ENCODE measurements at places on chromosomes 2 and 18. TPM values are rescaled to one million over a fixed set of nuclear protein-coding genes. Genes with fewer than 3 reads are reported as not detected.

RMDN2 gene
- 5.8 TPM for total RNA-seq

GRCh38 chr2:203710226-203710625 is 3.8 kb downstream of the CD28 start:
- DNase-seq: no peak

GRCh38 chr2:127194447-127194846 is 25.7 kb downstream of the CYP27C1 start:
- no peak for DNase-seq

FAHD2B gene
- total RNA-seq: 25.5 TPM

EFR3B gene
- total RNA-seq: 8.7 TPM

ATP8B1 gene
- total RNA-seq: 14.9 TPM

DNA sequence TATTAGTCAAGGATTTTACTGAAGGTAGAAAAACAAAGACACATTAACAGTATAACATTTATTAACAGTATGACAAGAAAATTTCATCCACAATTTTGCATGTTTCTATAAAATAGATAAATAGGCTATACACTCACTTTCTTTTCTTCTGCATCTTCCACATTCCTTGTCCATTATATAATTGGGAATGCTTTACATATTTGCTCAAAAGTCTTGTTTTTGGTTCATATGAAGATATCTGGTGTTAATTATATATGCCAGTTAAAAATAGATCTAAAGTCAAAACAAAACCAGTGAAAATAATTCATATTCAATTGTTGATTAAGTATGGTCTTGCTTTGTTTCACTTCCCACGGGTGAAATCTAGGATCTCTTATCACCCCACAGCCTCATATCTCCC is 53.4 kb downstream of the SERPINB7 start:
- DNase-seq: no peak

TUBA3E gene
- 6.7 TPM for total RNA-seq

DNA sequence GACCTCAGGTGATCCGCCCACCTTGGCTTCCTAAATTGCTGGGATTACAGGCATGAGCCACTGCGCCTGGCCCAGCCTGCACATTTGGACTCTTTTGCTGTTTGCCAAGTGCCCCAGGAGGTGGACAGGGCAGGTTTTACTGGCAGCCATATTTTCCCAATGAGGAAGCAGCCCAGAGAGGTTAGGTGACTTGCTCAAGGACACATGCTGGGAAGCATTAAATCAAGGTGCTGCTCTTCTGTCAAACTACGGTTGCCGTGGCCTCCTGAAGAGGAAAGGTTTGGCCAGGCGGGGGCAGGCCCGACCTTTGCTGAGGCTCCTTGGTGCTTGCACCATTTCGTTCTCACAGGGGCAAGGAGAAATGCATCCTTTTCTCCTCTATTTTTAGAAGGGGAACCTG is 44.0 kb downstream of the DNMT3A start:
- no peak for DNase-seq

- DNase-seq: no peak
These were observed 261.9 kb downstream of the DYSF start for GRCh38 chr2:71715241-71715750.

GRCh38 chr18:77100751-77101355 is 31.7 kb downstream of the MBP start:
- DNase-seq: no peak

DSG2 gene
- 51.0 TPM for total RNA-seq

UXS1 gene
- total RNA-seq: 27.6 TPM

DNA sequence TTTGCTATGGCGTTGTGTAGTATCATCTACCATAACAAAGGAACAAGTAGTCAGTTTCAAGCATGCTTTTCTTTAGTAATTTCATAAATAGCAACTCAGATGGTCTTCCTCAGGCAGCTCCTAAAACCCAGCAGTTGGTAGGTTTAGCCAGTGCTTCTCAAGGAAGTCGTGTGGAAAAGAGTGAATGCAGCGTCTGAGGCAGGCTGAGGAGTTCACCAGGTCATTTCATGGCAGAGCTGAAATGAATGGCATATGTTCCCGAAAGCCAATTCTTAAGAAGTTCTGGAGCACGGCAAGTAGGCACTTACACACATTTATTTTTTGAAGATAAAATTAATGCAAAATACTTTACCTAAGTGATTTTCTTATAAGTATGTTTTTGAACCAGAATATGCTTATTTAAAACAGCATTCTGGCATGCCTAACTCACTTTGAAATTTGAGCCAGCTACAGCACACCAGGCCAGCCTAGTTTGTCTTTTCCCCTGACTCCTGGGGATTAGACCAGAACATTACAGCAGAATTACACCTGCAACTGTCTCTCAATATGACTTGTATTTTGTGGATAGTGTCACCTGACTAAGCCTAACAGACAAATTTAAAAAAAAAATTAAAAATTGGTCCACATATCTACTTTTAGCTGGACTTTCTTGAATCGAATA is 62.2 kb downstream of the OSBPL6 start:
- no peak for DNase-seq

DNA sequence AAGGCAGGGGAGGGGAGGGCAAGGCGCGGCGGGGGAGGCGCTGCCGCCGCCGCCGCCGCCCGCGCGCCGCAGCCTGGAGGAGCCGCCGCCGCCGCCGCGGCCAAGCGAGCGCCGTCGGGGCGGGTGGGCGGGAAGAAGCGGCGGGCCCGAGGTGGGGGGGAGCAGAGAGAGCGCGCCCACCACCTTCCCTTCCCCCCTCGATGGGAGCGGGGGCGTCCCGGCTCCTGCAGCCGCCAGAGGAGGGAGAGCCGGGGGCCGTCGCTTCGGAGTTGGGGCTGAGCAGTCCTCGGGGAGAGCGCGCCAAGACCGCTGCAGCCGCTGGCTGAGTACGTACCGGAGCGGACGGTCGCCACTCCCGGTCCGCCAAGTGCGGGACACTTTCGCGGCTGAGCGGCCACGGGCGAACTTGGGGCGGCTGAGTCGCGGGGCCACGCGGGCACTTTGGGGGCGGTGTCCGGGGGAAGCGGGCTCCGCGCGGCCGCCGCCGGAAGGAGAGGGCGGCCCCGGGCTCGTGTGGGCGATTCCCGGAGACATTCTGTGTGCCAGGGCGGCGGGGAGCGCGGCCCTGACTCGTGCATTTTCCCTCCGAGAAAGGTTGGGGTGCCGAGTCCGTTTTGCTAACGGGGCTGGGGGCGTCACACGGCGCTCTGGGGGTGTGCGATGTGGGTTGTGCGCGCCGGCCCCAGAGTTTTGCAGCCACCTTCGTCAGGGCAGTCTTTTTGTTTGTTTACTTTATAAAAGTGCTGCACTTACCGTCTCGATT is at the start of gene NAB1:
Gene NAB1 (plus strand): TSS at position 49 of the 763 bp plus-strand sequence. CDS start 10,094 bp downstream, outside the sequence.
- DNase-seq: peak; percentile 74

ZSWIM2 gene
- total RNA-seq: not detected

KCNK3 gene
- total RNA-seq: 35.4 TPM

DNA sequence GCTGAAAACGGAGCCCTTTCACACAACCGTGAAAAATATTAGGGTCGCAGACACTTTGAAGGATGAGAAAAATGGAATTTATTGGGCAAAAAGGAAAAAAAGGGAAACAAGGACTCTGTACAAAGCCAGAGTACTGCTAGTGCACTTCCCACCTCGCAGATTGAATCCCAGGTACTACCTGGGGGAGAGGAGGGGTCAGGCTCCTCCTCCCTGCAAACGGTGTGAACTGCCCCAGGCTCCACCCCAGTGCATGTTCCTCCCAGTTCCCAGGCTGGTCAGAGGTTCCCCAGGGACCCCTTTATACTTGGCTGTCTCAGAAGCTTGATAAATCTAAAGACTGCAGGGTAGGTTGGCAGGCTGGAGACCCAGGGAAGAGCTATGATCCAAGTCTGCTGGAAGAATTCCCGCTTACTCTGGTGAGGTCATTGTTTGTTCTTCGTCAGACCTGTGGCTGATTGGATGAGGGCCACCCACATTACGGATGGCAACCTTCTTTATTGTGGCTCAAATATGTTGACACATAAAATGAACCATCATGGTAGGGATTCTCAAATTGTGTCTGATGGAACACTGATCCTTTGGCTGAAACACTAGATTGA is 290.4 kb upstream of the POU3F3 start:
- no peak for DNase-seq

DNA sequence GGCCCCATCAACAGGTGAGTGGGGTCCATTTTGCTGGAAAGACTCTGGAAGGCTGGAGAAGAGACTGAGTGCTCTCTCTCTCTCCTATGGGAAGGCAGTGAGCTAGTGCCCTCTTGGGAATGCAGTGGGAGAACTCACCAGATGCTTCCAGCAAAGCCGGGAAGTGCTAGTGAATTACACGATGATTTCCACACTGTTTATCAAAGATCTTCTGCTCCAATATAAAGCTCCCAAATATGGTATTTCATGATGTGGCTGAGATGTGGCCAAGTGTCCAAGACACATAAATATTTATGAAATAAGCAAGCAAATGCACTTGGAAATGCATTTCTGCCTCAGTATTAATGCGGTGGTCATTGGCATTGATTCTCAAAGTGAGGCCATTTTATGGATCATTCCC is 135.9 kb downstream of the VAPA start:
- no peak for DNase-seq

DNA sequence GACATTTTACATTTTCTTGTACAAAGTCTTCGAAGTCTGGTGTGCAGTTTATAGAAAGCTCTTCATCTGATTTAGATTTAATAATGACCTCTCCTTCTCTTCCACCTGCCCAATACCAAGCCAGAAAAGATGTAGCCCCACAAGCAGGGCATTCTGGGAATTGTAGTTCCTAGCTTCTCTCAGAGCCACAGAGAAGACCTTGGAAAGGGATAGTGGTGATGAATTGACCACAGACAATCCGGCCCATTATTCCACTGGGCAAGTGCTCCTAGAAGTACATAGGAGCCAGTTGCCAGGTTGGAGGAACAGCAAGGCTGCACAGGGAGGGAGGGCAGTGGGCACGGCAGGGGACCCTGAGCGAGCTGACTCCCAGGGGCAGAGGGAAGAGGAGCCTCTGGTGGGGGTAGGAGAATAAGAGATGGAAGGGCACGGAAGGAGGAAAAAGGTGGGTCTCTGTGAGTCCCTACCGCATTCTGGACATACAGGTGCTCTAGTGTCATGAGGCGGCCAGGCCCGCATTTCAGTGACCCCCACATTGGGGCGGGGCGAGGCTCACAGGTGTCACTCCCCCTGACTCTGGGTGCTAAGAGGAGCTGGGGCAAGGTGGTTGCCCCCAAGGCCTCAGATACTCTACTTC is 152.5 kb upstream of the HAAO start:
- DNase-seq: no peak

GKN2 gene
- not detected for total RNA-seq

RIF1 gene
- 19.4 TPM for total RNA-seq

- DNase-seq: no peak
These were observed 14.5 kb downstream of the CERS6 start for GRCh38 chr2:168470320-168471162.

ALPI gene
- total RNA-seq: not detected

DNA sequence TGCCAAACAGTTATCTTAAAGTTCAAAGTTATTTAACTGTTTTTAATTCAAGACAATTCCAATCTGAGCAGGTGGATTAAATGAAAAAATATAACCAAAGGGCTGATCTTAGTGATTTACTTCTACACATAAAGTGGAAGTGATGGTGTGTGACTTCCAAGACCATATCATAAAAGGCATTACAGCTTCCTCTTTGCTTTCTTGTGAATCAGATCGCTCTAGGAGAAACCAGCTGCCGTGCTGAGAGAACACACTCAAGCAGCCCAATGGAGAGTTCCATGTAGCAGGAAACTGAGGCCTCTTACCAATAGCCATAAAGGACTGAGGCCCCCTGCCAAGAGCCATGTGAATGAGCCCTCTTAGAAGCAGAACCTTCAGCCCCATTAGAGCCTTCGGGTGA is 197.4 kb downstream of the NBAS start:
- DNase-seq: no peak

GRCh38 chr2:234422273-234422732 is 74.6 kb downstream of the ARL4C start:
- DNase-seq: no peak

DNA sequence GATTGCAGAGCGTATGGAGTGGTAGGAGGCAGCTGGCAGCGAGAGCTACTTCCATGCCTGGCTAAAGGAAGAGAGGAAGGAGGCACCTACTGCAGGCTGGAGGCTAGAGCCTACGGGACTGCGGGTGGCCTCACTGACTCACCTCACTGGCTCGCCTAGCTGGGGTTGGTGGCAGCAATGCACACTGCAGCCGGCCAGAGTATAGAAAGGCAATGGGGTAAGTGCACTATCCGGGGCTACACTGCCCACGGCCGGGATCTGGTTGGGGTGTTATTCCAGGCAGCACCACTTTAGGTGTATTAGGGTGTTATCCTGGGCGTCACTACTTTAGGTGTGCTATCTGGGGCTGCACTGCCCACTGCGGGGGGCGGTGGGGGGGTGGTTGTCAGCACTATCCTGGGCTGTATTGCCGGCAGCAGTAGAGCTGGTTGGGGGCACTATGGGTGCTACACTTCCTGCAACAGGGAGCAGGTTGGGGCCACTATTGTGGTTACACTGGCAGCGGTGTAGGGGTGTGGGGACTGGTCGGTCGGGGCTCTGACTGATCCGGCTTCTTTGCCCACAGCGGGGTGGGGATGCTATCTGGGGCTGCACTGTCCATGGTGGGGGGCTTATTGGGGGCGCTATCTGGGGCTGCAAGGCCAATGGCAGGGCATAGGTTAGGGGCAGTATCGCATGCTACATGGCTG is 33.3 kb upstream of the ANKRD62 start:
- no peak for DNase-seq

GRCh38 chr18:23210526-23210925 is 75.2 kb downstream of the CABLES1 start:
- DNase-seq: no peak

GRCh38 chr2:204899983-204900382 is 354.7 kb downstream of the PARD3B start:
- DNase-seq: no peak

DNA sequence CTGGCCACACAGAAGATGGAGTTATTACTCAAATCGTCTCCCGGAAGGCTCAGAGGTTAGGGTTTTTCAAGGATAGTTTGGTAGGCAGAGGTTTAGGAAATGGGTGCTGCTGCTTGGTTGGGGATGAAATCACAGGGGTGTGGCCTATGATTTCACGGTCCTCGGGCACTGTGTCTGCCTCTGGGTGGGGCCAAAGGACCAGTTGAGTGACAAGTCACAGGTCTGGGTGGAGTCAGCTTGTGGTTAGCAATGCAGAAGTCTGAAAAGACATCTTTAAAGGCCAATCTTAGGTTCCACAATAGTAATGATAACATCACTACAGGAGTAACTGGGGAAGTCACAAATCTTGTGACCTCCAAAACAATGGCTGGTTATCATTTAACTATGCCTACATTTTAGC is 387.8 kb downstream of the ZNF521 start:
- no peak for DNase-seq

CCDC141 gene
- 79.4 TPM for total RNA-seq

GRCh38 chr2:42386682-42387081 is 25.7 kb upstream of the COX7A2L start:
- no peak for DNase-seq

DNA sequence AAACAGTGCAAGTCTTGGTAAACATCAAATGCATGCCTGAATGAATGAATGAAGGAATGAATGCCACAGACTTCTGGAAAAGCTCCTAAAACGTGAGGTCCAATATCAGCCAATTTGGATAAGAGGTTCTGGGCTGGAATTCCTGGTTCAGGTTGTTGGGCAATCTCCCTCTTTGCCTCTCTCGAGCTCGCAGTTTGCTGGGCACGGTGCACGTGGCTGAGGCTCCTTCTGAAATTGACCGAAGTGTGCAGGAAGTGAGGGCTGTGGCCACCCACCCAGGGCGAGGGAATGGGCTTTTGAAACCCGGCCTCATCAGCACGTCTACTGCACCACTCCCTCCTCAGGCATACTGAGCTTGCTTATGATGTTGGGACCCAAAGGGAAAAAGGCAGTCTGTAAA is 288.8 kb upstream of the HS6ST1 start:
- DNase-seq: no peak

- no peak for DNase-seq
These were observed 130.2 kb downstream of the DTNA start for GRCh38 chr18:34840256-34840826.

ABCA12 gene
- total RNA-seq: not detected

- DNase-seq: no peak
These were observed 23.3 kb downstream of the ARMC9 start for GRCh38 chr2:231221761-231222160.

Measured in left cardiac atrium (tissue), 4 donors.